ENCODE measurements at places on chromosomes 4 and X.

- DNase-seq: no peak
- no peak overlapping the region for H3K27ac ChIP-seq
- H3K4me1 ChIP-seq: no peaks in the 10 kb centered on the region
- H3K27me3 ChIP-seq: no peaks in the 10 kb centered on the region
- H3K36me3 ChIP-seq: no peaks in the 10 kb centered on the region
Measured at GRCh38 chr4:81922313-81922712, 450.6 kb upstream of the RASGEF1B start.

- no peaks in the 10 kb centered on the region for H3K4me1 ChIP-seq
- no peaks in the 10 kb centered on the region for H3K27me3 ChIP-seq
- H3K36me3 ChIP-seq: no peaks in the 10 kb centered on the region
Measured at GRCh38 chr4:80731436-80731835, 299.1 kb upstream of the BMP3 start.

DNA sequence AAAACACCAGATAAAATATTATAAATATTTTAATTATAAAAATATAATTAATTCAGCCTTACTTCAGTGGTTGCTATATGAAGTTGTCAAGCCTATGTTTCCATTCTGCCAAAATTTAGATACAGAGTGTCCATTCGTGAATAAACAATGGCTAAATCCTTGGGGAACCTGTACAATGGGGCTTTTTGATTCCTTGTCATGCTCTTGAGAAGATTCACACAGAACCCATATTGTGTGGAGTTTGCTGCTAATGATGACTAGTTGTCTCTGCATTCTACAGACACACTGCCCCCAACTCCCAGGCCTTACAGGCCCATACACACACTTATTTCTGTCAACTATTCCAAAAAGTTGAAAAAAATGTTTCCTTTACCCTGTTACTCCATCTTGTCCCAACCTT, 33.4 kb upstream of the MAGEC2 start:
- H3K27me3 ChIP-seq: no peaks in the 10 kb centered on the region
- H3K36me3 ChIP-seq: no peaks in the 10 kb centered on the region
- no peaks in the 10 kb centered on the region for H3K4me1 ChIP-seq
- DNase-seq: no peak

- no peak overlapping the region for H3K27ac ChIP-seq
- no peak overlapping the region for H3K4me3 ChIP-seq
- H3K4me1 ChIP-seq: 0 out of 2 replicates have a peak, but pooled peaks cover 1% of the 10 kb centered on the region
- DNase-seq: no peak
Measured at GRCh38 chr4:118206627-118207026, 146.2 kb downstream of the PRSS12 start.

- H3K4me3 ChIP-seq: no peak overlapping the region
- no peaks in the 10 kb centered on the region for H3K4me1 ChIP-seq
- no peaks in the 10 kb centered on the region for H3K27me3 ChIP-seq
- H3K27ac ChIP-seq: no peak overlapping the region
- no peak for DNase-seq
Measured at GRCh38 chr4:100881283-100881682, 363.5 kb upstream of the EMCN start.

- H3K36me3 ChIP-seq: no peaks in the 10 kb centered on the region
- H3K4me1 ChIP-seq: peaks cover 5% of the 10 kb centered on the region
- DNase-seq: peak; percentile 71
- no peaks in the 10 kb centered on the region for H3K27me3 ChIP-seq
- no peak overlapping the region for H3K27ac ChIP-seq
Measured at GRCh38 chr4:151489462-151490203, 80.7 kb downstream of the FHIP1A start.

DNA sequence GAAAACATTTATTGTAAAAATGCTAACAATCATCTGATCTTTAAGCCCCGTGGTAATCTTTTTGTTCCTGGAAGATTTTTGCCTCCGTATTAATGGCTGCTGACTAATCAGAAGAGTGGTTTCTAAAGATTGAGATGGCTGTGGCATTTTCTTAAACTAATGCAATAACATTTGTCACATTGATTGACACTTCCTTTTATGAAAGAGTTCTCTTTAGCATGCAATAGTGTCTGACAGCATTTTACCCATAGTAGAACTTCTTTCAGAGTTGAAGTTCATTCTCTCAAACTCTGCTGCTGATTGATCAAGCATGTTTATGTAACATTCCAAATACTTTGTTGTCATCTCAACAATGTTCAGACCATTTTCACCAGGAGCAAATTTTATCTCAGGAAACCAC, 26.8 kb upstream of the UGT2B4 start:
- H3K36me3 ChIP-seq: no peaks in the 10 kb centered on the region
- no peaks in the 10 kb centered on the region for H3K27me3 ChIP-seq

DNA sequence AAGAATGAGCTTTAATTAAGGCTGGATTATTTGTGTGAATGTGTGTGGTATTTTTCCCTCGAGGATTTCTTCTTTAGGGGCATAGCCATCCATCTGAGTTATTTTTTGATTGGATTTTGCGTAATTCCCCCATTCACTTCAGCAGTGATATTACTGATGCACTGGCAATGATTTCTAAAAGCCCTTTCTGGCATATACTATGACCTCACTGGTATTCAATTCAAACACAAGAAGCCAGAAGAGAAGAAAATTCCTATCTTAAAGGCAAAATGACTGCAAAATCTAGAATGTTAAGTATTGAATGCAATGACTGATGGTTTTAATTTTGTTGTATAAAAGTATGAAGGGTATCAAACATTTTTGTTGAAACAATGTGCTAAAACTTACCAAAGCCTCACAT, 71.1 kb upstream of the DDIT4L start:
- no peak for DNase-seq
- H3K4me3 ChIP-seq: no peak overlapping the region
- no peaks in the 10 kb centered on the region for H3K4me1 ChIP-seq
- H3K27ac ChIP-seq: no peak overlapping the region
- no peaks in the 10 kb centered on the region for H3K36me3 ChIP-seq

- no peak overlapping the region for H3K27ac ChIP-seq
- no peaks in the 10 kb centered on the region for H3K27me3 ChIP-seq
- no peak for DNase-seq
- H3K36me3 ChIP-seq: no peaks in the 10 kb centered on the region
Measured at GRCh38 chr4:104524591-104524990, 29.9 kb upstream of the CXXC4 start.

GRCh38 chr4:40617872-40618271, 11.8 kb downstream of the RBM47 start:
- no peak for DNase-seq
- no peak overlapping the region for H3K4me3 ChIP-seq
- H3K27ac ChIP-seq: no peak overlapping the region
- peaks cover 1% of the 10 kb centered on the region for H3K4me1 ChIP-seq
- H3K36me3 ChIP-seq: no peaks in the 10 kb centered on the region

GRCh38 chr4:139085141-139085540, 69.6 kb downstream of the NOCT start:
- DNase-seq: no peak
- H3K36me3 ChIP-seq: no peaks in the 10 kb centered on the region
- H3K4me1 ChIP-seq: no peaks in the 10 kb centered on the region
- no peaks in the 10 kb centered on the region for H3K27me3 ChIP-seq
- no peak overlapping the region for H3K27ac ChIP-seq
- no peak overlapping the region for H3K4me3 ChIP-seq

DNA sequence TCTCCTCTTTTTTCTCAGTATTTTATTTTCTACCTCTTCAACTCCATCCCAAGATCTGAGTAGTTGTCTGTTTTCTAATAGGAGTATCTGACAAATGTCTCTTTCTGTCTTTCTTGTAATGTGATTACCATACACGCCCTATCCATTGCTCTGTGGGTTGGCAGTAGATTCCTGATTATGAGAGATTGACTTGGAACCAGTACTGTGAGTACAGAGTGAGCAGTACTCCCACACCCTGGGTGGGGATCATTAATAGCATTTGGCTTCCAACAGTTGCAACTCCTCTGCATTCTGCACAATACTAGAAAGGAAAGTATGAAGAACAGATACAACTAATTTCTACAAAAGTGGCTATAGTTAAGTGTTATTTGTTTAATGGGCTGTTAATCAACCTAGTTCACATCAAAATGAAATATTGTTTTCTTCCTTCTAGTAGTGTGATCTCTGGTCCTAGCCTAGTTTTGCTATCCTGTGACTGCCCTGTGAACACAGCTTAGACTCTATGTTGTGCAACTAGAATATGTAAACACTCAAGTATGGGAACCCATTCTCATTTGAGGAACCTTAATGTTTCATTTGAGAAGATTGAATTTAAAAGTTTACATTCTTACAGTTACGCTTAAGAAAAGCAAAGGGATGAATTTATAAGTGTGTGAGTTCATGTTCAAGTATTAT, 112.9 kb downstream of the PTPN13 start:
- no peaks in the 10 kb centered on the region for H3K36me3 ChIP-seq
- DNase-seq: no peak
- no peaks in the 10 kb centered on the region for H3K4me1 ChIP-seq
- H3K4me3 ChIP-seq: no peak overlapping the region

GRCh38 chrX:47148946-47149345, 3.9 kb downstream of the RBM10 start:
- H3K27me3 ChIP-seq: no peaks in the 10 kb centered on the region
- H3K27ac ChIP-seq: no peak overlapping the region
- no peaks in the 10 kb centered on the region for H3K36me3 ChIP-seq
- no peak overlapping the region for H3K4me3 ChIP-seq
- H3K4me1 ChIP-seq: peaks cover 5% of the 10 kb centered on the region

GRCh38 chr4:55439023-55439422, 43.3 kb downstream of the TMEM165 start:
- no peak for DNase-seq
- H3K27me3 ChIP-seq: no peaks in the 10 kb centered on the region
- no peaks in the 10 kb centered on the region for H3K4me1 ChIP-seq
- H3K27ac ChIP-seq: no peak overlapping the region

GRCh38 chrX:46407753-46408130, 137.5 kb downstream of the ZNF674 start:
- no peaks in the 10 kb centered on the region for H3K4me1 ChIP-seq
- H3K36me3 ChIP-seq: no peaks in the 10 kb centered on the region
- no peak for DNase-seq
- H3K4me3 ChIP-seq: no peak overlapping the region

- DNase-seq: no peak
- H3K4me1 ChIP-seq: no peaks in the 10 kb centered on the region
- H3K36me3 ChIP-seq: no peaks in the 10 kb centered on the region
- H3K4me3 ChIP-seq: no peak overlapping the region
Measured at GRCh38 chrX:9681422-9681821, 84.2 kb downstream of the GPR143 start.

DNA sequence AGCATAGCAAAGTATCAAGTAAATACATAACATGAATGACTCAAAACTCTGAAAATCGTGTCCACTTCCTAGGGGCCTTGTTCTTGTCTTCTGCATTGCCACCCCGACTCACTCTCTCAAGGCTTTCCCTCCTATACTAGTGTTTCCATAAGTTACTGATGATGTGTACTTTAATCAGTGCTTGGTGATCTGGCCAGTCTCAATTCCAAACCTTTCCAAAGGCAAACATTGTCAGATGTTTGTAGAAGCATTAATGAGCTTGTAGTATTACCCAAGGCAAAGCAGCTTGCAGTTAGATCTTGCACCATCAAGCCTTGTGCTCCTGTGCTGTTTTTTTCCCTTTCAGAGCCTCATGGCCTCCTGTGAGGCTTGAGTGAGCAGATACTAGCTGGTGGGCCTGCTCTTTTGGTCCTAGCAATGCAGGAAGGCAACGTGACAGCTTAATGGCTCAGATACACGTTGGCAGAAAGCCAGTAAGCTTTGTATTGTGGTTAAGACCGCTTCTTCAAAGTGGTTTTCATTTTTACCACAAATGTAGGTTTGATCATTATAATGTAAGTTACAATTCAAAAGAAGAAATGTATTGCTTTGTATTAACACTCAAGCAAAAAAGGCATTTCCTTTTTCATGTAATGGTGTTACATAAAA, 51.8 kb downstream of the RBPJ start:
- DNase-seq: no peak
- H3K4me3 ChIP-seq: no peak overlapping the region
- no peaks in the 10 kb centered on the region for H3K36me3 ChIP-seq
- H3K27ac ChIP-seq: no peak overlapping the region

- H3K36me3 ChIP-seq: no peaks in the 10 kb centered on the region
- no peak overlapping the region for H3K27ac ChIP-seq
- no peaks in the 10 kb centered on the region for H3K4me1 ChIP-seq
- DNase-seq: no peak
Measured at GRCh38 chr4:7075962-7076695, 8.3 kb upstream of the GRPEL1 start.

GRCh38 chrX:13923845-13924244, 105.8 kb downstream of the GEMIN8 start:
- H3K36me3 ChIP-seq: no peaks in the 10 kb centered on the region
- no peak overlapping the region for H3K27ac ChIP-seq
- H3K27me3 ChIP-seq: no peaks in the 10 kb centered on the region
- H3K4me3 ChIP-seq: no peak overlapping the region
- DNase-seq: no peak

DNA sequence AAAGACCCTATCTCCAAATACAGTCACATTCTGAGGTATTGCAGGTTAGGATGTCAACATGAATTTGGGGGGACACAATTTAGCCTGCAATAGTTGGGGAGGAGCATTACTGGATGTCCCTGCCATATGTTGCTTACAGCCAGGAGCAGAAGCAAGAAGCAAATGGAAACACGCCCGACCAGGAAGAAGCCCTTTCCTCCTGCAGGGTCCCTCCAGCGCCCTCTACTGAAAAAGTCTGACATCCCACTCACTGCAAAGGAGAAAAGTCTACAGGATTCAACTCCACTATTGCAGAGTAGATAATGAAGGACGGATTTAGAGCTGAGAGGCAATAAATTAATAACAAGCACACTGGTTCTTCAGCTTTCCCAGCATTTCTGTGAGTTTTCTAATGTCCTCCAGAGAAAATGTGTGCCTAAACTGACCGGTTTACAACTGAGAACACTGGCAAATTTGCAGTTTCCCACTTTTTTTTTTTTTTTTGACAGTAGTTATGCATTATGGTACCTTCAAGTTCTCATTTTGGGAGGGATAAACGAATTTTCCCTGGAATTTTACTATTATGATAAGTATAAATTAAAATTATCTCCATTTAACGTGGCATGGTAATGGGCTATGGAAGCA, 31.7 kb downstream of the COQ2 start:
- peak; percentile 20 for DNase-seq
- H3K36me3 ChIP-seq: no peaks in the 10 kb centered on the region
- H3K27ac ChIP-seq: no peak overlapping the region
- 0 out of 2 replicates have a peak, but pooled peaks cover 1% of the 10 kb centered on the region for H3K4me1 ChIP-seq
- no peaks in the 10 kb centered on the region for H3K27me3 ChIP-seq

DNA sequence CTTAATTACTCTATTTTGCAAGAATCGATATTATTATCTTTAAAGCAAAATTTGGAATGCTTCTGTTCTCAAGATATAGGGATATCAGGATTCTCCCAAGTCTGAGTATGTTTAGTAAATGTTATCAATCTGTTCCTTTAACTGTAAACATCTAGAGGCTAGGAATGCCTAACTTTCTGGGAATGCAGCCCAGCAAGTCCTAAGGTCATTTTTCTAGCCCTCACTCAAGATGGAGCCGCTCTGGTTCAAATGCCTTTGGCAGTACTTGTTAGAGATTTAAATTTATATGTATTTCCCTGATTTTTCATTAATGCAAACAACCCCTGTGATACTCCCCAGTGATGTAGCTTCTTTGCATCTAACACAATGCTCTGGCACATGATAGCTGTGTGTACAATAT, 623.8 kb upstream of the LCORL start:
- H3K4me1 ChIP-seq: no peaks in the 10 kb centered on the region
- DNase-seq: no peak
- no peak overlapping the region for H3K4me3 ChIP-seq
- H3K27me3 ChIP-seq: no peaks in the 10 kb centered on the region
